ENCODE measurements at places on chromosomes 4 and X.

GRCh38 chrX:86946569-86946968 lies 571.0 kb upstream of the KLHL4 start:
- DNase-seq, result no peak

GRCh38 chrX:72245461-72246089 lies 6.7 kb upstream of the ERCC6L start:
- peak; percentile 78 for DNase-seq

DNA sequence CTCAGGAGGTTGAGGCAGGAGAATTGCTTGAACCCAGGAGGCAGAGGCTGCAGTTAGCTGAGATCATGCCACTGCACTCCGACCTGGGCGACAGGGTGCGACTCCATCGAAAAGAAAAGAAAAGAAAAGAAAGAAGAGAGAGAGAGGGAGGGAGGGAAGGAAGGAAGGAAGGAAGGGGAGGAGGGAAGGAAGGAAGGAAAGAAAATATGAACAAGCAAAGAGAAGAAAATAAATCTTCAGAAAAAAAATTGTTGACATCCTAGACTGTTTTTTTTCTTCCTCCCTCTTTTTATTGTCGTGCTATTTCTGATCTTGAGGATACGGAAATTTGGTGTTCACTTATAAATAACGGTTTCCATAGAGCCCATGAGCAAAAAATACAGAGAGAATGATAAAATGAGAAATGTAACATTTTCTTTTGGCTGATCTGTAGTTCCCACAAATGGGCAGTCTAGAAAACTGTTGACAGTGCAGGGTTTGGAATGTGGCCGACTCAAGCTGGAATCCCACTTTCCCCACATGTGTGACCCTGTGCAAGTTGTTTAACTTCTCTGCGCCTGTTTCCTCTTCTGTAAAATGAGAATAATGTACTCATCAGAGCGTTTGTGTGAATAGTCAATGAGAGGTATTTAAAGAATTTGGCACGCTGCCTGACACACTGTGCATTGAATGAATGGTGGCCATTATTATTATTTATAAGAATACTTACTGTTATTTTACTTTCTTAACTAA lies 19.4 kb downstream of the SORBS2 start:
- DNase-seq, result peak; percentile 80

GRCh38 chr4:1673671-1674070 lies 10.4 kb downstream of the FAM53A start:
- no peak for DNase-seq

DNA sequence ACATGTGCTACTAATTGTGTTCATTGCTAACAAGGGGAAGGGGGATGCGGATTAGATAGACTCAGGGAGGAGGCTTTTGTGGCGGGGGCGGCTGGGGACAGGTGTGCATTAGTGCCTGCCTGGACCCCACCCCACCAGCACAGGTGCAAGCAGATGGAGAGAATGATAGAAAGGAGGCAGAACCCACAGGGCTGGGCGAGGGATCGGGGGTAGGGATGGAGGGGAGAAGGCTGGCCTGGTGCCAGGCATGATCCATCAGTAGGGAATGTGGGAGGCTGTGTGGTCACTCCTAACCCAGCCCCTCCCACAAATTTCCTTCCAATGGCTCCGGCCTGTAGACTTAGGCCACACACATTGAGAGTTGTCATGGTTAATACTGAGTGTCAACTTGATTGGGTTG lies 30.5 kb upstream of the CRMP1 start:
- no peak for DNase-seq

DNA sequence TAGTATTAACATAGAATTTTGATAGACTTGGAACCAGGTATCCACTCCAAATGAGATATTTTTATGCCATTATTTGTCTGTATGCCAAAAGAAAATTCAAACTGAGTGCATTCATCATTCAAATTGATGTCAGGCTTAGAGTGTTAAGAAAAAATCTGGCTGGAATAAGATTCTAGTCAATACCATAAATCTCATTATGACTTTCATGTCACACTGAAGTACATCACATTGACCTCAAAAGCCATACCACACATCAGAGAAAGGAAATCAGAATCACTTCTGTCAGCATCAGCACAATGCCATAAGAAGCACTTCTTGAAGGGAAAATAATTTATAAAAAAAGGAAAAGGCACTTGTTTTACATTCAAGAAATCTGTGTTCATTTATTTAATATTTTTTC lies 119.0 kb upstream of the BMP3 start:
- DNase-seq, result no peak

GRCh38 chr4:48311896-48312295 lies 29.4 kb upstream of the SLAIN2 start:
- DNase-seq, result peak; percentile 43

DNA sequence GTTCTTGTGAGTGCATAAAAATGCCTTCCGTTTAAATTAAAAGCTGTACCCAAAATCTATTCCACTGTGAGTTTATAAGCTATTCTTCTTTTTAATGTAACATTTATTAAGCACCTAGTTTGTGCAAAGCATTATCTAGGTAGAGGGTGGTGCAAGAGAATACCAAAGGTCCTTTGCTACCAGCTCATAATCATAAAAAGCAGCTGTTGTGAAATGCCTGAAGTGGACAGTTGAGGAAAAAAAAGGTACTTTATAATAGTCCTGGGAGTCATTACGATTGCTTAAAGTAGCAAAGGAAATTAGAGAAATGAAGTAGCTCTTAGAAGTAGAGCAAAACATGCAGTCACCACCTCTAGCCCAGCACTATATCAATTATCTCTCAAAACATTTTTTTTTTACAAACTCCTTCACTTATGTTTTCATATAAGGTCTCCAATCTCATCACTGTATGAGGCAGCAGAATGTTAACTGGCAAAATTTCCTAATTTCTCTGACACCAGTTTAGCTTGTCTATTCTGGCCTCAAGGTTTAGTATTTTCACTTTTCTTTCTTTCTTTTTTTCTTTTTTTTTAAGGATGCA lies 2.1 kb downstream of the MBNL3 start:
- DNase-seq, result no peak

- DNase-seq, result no peak
Measured at GRCh38 chr4:175440786-175441185, 371.3 kb downstream of the GPM6A start.

DNA sequence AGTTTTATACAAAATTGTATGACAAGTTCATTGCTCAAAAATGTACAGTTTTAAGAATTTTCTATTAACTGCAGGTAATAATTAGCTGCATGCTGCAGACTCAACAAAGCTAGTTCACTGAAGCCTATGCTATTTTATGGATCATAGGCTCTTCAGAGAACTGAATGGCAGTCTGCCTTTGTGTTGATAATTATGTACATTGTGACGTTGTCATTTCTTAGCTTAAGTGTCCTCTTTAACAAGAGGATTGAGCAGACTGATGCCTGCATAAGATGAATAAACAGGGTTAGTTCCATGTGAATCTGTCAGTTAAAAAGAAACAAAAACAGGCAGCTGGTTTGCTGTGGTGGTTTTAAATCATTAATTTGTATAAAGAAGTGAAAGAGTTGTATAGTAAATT lies 131.0 kb downstream of the TET2 start:
- DNase-seq, result no peak

All from foreskin fibroblast (primary cell).